ENCODE measurements at places on chromosomes 12 and 14.
A peak's percentile ranks its signal among the peaks of the same experiment; 100 is the strongest.

DNA sequence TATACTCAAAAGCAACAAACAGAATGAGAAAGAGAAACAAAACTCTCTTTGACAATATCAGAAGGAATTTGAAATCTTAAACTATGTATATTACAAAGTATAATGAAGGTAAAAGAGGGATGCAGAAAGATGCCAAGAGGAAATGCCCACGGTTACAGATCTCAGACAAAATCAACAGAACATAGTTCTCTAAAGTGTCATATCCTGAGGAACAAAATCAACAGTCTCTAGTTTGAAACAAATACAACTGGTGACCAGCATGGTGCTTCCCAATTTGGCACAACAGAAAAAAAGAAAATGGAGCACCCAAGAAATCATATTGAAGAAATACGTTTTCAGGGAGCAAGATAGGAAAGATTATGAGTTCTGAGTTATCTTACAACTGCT, 116.5 kb downstream of the METTL25 start:
- no peak for DNase-seq

DNA sequence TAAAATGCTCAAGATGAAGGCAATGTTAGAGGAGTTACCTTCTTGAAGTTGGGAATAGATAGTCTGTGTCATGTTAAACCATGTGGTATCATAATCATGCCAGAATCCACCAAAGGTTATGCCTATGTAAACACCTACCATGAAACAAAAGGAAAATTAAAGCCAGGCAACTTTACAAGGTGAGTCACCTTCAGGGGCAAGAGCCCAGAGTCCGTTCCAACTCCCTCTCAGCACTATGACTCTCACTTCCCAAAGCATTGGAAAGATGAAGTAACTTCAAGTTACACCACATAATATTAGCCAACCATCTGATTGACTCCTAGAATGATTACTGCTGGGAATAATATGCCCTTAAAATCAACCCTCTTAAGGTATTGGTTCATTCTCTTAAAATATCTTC, 38.5 kb downstream of the CATSPERB start:
- no peak for DNase-seq

DNA sequence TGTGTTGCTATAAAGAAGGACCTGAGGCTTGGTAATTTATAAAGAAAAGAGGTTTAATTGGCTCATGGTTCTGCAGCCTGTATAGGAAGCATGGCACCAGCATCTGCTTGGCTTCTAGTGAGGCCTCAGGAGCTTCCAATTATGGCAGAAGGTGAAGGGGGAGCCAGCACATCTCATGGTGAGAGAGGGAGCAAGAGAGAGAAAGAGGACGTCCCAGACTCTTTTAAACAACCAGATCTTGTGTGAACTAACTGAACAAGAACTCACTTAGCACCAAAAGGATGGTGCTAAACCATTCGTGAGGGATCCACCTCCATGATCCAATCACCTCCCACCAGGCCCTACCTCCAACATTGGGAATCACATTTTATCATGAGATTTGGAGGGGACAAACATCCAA, 6.1 kb upstream of the SNAPC1 start:
- DNase-seq = no peak

GRCh38 chr12:53048033-53048779, 1.7 kb upstream of the TNS2 start:
- no peak for DNase-seq

DNA sequence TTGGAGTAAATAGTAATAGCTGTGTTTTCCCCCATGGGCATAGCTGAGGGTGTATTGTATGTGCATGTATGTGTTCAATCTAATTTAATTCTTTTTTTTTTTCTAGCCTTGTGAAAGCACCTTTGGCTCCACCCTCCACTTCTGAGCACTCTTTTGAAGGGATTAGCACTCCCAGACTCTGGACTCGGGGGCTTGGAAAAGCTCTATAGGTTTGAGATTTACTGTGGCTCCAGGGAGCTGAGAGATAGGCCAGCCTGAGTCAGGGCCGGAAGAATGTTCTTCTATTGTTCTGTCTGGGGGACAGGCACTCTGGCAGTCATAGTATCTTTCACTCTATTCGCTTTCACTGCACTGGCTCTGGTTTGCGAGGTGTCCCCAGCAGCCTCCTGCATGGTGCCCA, 540.0 kb upstream of the TBX3 start:
- DNase-seq = no peak

DNA sequence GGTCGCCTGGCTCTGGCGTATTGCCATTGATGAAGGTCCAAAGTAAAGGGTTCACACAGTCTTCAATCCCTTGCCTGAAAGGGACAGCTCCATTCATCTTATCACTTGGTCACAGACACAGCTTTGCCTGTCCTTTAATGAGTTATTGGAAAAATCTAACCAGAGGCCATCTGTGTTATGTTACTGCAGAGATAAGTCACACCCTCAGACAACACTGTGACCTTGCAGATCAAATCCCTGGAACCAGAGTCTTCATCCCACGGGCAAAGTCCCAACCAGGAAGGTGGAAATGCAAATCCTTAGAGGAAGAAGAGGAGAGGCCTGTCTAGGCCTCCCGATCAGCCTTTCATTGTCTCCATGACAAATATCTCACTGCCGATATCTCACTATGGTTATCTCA, 68.3 kb upstream of the SCN8A start:
- DNase-seq = no peak

DNA sequence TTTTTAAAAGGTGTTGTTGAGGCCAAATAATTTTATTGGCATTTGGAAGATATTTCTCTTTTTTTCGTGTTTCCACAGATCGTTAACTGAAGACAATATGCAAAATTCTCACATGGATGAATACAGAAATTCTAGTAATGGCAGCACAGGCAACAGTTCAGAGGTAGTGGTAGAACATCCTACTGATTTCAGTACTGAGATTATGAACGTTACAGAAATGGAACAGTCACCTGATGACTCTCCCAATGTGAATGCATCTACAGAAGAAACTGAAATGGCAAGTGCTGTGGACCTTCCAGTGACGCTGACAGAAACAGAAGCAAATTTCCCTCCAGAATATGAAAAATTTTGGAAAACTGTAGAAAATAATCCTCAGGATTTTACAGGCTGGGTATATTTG, 11.2 kb downstream of the PRPF39 start:
- no peak for DNase-seq

DNA sequence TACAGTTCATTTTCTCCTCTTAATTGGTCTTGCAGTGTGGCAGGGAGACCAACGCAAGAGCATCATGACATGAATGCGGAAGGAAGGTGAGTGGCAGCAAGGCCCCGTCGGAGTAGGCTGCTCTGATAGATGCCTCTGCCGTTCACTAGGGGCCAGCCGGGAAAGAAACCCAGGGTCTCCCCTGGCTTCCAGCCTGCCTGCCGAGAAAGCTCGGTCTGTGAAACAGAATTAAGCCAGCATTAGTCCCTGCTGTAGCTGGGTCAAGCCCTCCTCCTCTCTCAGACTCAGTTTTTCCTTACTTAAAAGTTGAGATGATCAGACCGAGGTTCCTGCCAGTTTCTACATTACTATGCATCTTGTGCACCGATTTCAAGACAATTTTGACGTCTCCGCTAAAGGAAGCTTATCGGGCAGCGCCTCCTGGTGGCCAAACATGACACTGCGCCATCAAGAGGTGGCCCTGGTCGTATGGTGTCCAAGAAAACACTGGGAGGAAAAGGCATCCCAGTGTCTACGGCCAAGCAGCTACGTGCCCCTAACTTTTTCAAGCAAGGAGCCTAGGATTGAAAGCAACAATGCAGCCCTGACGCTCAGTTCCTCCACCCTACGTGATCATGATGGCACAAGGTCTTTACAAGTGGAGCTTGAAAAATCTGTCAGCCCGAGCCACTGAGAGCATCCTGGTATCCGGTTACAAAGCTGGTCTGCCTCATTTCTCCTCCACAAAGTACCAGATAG, 131.6 kb downstream of the KSR2 start:
- peak; percentile 45 for DNase-seq

GRCh38 chr14:91877376-91877915, 10.1 kb upstream of the TC2N start:
- no peak for DNase-seq

GRCh38 chr12:67459173-67459572, 189.4 kb upstream of the DYRK2 start:
- DNase-seq = no peak

DNA sequence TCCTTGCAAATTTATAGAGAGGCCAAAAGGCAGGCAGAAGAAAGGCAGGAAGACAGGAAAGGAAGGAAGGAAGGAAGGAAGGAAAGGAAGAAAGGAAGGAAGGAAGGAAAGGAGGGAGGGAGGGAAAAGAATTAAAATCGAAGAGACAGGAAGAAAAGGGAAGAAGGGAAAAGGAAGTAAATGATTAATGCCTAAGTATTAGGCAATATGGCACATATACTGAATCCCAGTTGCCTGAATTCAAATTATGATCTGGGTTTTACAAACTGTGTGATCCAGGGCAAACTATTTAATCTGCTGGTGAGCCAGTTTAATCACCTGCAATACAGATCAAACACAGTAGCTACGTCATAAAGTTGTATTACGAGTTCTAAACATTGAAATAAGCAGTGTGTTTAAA, 983.6 kb downstream of the FLRT2 start:
- DNase-seq = no peak

- DNase-seq = no peak
These were observed 64.2 kb downstream of the TSPAN11 start for GRCh38 chr12:30990776-30991175.

GRCh38 chr12:123358035-123358434, 6.6 kb downstream of the SBNO1 start:
- no peak for DNase-seq

DNA sequence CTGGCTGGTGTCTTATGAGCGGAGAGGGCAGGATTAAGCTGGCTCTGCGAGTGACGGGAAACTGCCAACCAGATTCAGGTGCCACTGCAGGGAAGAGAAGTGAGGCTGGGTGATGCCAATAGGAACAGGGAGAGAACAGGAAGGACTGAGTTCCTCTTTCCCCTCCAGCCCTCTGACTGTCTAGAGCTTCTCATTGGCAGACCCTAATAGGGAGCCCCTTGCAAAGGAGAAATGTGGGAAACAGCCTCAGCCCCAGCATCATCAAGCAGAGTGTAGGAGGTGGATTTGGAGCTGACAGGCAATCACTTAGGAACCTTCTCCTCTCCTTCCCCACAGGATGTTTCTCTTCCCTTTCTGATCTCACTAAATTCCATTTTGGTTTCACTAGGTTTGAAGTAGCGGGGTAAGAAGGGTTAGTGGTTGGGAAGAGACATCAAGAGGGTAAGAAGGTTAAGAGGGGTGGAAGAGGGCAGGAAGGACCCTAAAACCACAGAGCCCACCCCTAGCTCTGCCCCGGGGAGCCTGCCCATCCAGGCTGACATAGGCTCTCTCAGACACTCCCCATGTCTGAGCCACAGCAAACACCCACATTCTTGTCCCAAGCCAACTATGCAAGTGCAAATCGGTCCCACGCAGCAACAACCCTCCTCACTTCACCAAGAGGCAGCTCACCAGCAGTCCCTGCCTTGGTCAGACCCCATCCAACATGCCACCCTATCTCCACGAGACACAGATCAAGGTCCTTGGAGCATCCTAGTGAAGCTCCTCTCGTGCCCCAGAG, 111.1 kb downstream of the STAB2 start:
- no peak for DNase-seq

GRCh38 chr12:81944886-81945285, 185.7 kb upstream of the PPFIA2 start:
- no peak for DNase-seq

DNA sequence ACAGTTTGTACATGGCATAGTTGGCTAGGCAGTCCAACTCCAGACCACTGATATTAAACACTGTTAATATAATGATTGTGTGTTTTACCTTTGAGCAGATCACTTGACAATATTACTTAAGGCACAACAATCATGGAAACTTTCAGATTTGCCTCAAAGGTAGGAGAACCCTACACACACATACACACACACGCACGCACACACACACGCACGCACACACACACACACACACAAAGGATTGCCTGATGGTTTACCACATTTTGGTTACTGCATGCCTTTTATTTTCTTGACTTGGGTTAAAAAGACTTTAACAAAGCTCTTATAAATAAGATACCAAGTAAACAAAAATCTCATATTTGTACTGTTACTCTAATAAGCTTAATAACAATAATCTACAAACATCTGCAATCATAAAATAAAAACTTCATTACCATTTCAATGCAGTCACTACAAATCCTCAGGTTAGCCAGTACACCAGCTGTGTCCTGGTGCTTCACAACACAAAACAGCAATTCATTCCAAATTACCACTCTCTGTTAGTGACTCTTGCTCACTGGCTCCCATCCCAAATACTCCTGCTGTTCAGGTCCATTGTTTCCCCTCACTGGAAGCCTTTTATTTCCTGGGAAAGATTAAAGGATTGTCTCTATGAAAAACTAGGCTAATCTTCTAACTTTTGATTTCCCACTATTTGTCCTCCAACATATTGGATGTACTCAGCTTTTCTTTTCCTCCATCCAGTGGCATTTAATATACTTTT, 175.2 kb upstream of the ATP2B1 start:
- no peak for DNase-seq

Measured in CD4-positive, alpha-beta T cell treated with Interferon alpha-2 for 1 hour (primary cell).